ENCODE measurements at places on chromosomes 16 and 17. TPM values are rescaled to one million over a fixed set of nuclear protein-coding genes. Genes with fewer than 3 reads are reported as not detected.

GRCh38 chr17:72358465-72358864 lies 237.6 kb downstream of the SOX9 start:
- DNase-seq = no peak

Gene SPNS3
- total RNA-seq = 0.26 TPM

- no peak for DNase-seq
Measured at GRCh38 chr16:78796221-78796866, 696.9 kb downstream of the WWOX start.

GRCh38 chr16:2720719-2721633 lies 952 bp upstream of the PRSS27 start:
- peak; percentile 88 for DNase-seq

- no peak for DNase-seq
Measured at GRCh38 chr17:48102798-48103715, 1.8 kb upstream of the CBX1 start.

Gene MYL11
- 2.9 TPM for total RNA-seq

GRCh38 chr16:11700264-11701029 lies 32.2 kb downstream of the SNN start:
- no peak for DNase-seq

- DNase-seq = no peak
Measured at GRCh38 chr17:17924857-17925250, 47.3 kb downstream of the TOM1L2 start.

Gene PITPNM3
- total RNA-seq = 5.8 TPM

- DNase-seq = no peak
Measured at GRCh38 chr17:12040478-12040877, 19.8 kb downstream of the MAP2K4 start.

Gene OTOP2
- total RNA-seq = not detected

GRCh38 chr17:81908793-81909192 lies 2.4 kb downstream of the PCYT2 start:
- DNase-seq = no peak

Gene ARL5C
- not detected for total RNA-seq

Gene STH
- total RNA-seq = not detected

Gene TEX19
- not detected for total RNA-seq

Gene DERL2
- total RNA-seq = 68.9 TPM

Gene ZNF469
- 3.6 TPM for total RNA-seq

DNA sequence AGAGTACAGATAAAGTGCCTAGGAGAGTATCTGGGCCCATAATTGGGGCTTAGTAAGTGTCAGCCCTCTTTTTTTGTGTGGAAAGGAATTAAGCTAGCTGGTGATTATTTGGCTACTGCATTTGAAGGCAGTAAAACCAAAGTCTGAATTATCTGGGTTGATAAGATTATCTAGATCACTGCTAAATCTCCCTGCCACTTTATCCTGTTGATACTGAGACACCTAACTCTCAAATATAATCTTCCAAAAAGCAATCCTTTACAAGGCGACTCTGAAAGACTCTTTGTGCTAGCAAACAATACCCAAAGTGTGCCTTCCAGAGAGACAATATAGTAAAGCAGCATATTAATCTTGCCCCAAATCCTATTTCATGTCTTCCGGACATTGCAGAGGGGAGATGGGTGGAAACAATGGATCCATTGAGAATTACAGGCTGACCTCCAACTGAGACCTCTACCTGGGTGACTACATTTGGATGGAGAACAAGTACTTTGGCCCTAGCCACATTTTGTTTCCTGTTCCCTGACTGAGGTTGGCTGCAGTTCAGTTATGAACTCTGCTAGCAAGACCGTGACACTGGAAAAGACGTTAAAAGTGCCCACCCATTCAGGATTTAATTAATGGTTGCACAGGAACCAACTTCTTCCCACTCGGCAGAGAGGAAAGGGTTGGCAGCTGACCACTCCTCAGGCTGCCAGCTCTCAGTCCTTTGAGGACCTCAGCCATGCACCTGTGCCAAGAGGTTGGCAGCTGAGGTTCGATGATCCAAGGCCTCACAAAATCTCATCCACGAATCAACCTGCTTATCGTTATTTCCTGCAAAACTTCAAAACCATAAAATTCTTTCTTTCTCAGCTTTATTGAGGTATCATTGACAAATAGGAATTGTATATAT lies 72.6 kb downstream of the SYCE1L start:
- DNase-seq = no peak

All from ureter (tissue), 1 donor.